ENCODE measurements at places on chromosomes 1 and 21.

GRCh38 chr1:8687039-8687438 lies 130.4 kb downstream of the RERE start:
- DNase-seq = no peak

DNA sequence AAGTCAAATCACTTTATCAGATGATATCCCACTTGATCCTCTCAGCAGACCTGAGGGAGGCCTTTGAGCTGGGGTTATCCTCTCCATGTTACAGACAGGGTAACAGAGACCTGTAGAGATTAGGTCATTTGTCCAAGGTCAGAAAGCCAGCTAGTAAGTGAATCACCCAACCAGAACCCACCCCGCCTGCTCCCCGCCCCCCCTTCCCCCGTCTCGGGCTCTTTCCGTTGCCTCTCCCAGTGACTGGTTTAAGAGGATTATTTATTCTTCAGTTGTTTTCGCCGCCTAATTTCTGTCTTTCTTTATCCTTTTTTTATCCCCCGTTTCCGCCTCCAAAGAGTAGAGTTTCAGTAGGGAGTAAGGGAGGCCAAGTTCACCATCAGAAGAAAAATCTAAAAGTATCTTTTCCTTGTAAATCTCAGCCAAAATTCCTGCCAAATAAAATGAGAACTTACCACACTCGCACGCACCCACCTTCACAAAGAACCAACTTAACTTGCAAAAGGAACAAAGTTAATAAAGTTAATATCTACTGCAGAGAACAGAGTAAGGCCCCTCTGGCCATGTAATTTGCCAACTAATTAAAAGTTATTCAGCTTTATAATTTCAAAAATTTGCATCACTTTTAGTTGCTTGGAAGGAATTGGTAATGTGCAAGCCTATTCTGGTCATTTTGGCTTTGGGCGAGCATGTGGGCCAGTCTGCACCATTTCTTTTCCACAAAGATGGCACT lies 76.8 kb upstream of the TRABD2B start:
- DNase-seq = no peak

DNA sequence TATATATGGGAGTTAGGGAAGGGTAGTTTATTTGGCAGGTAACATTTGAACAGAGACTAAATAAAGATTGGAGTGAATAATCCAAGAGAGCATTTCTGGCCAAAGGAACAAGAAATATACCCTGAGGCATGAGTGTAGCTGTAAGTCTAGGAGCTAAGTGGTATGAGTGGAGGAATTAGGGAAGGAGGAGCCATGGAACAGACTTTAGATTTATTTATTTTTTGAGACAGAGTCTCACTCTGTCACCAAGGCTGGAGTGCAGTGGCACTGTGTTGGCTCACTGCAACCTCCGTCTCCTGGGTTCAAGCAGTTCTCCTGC lies 18.4 kb downstream of the CAPZA1 start:
- no peak for DNase-seq

DNA sequence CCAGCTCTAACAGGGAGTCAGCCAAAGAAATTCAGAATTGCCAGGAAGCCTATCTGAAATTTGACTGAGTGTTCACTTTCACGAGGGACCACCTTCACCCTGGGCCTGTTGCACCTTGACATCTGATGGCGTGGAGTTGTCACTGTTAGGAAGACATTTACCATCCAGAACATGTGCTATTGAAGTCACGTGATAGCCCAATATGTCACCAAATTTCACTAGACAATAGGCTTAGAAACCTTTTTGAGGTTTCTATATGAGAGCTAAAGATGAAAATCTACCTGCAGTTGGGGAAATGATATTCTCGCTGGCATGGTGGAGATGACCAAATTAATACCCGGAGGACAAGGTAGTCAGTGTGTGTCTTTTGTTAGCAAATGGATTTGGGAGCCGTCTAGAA lies 102.7 kb downstream of the HUNK start:
- DNase-seq = no peak

- no peak for DNase-seq
Measured at GRCh38 chr1:18734461-18735223, 104.0 kb downstream of the PAX7 start.

- DNase-seq = no peak
Measured at GRCh38 chr1:18970762-18971161, 14.3 kb upstream of the IFFO2 start.

- no peak for DNase-seq
Measured at GRCh38 chr1:45032837-45033236, 20.8 kb downstream of the UROD start.

DNA sequence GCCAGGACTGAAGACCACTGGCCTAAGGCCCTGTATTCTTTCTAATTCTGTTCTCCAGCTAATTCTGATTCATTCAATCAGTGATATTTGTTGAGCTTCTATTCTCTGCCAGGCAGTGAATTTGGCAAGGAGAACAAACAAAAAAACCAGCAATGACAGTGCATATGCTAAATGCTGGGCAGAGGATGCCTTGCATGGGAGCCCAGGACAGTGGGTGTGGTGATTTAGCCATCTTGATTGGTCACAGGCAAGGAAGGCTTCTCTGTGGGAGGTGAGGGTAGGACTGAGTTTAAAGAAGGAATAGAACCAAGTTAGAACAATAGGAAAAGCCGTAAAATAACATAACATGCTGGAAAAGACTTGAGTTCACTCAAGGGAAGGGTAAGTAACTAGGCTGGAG lies 9.2 kb upstream of the CPT2 start:
- DNase-seq = no peak

GRCh38 chr1:212292250-212293105 lies 7.3 kb downstream of the PPP2R5A start:
- DNase-seq = peak; percentile 19

GRCh38 chr21:42330380-42331371 lies 15.5 kb upstream of the TFF3 start:
- peak; percentile 39 for DNase-seq

GRCh38 chr1:84089465-84089864 lies 54.6 kb upstream of the PRKACB start:
- no peak for DNase-seq

DNA sequence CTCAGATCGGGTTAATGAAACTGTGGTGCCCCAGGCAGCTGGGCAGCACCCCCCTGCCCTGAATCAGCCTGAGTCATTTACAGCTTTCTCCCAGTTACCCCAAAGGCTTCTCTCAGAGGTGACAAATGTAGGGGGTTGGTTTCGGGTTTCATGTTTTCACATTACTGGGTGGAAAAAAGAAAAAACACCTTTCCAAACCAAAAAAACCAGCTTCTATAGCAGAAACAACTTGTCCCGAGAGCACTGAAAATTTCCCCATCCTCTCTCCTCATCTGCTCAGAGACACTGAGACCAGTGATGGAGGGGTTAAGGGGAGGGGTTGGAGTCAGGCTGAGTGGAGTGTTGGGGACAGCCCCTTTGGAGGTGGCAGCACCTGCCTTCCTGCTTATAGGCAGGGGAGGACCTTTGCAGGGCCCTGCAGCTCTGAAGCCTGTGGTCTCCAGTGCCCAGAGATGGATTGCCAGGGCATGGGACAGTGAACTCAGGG lies 15.6 kb downstream of the UTP11 start:
- no peak for DNase-seq

- DNase-seq = no peak
Measured at GRCh38 chr1:26410706-26411623, at the start of gene LIN28A. Gene LIN28A, plus strand, starts transcription at chr1:26410817. Its CDS starts 75 bp downstream, at chr1:26410892.

GRCh38 chr1:202794051-202794740 lies 14.0 kb downstream of the KDM5B start:
- DNase-seq = no peak

- no peak for DNase-seq
Measured at GRCh38 chr21:37607081-37607480, 240.5 kb downstream of the DYRK1A start.

- no peak for DNase-seq
Measured at GRCh38 chr21:33560965-33561364, 18.1 kb downstream of the SON start.

- no peak for DNase-seq
Measured at GRCh38 chr1:46153228-46153627, 20.8 kb upstream of the PIK3R3 start.

- DNase-seq = no peak
Measured at GRCh38 chr1:2003541-2004131, at the start of gene CFAP74. Gene CFAP74, minus strand, starts transcription at chr1:2003786. Its CDS starts 12,830 bp downstream, at chr1:1990956.

GRCh38 chr1:59125676-59126320 lies 171.1 kb upstream of the FGGY start:
- DNase-seq = no peak

DNA sequence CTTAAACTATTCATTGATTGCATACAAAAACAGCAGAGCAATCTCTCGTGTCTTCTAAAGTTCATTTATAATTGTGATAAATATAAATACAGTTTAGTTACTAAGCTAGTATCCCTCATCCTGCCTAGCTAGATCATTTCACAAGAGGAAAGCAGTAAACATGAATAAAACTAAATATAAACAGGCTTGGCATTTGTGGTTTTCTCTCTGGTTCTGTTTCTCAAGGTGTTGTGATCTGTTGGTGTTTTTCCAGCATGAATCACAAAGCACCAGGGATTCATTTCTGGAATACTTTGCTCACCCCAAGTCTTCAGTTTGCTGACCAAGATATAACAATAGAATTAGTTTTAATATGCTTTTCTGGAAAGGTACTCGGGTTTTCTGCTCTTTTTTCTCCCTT lies 32.7 kb upstream of the GLIS1 start:
- no peak for DNase-seq

DNA sequence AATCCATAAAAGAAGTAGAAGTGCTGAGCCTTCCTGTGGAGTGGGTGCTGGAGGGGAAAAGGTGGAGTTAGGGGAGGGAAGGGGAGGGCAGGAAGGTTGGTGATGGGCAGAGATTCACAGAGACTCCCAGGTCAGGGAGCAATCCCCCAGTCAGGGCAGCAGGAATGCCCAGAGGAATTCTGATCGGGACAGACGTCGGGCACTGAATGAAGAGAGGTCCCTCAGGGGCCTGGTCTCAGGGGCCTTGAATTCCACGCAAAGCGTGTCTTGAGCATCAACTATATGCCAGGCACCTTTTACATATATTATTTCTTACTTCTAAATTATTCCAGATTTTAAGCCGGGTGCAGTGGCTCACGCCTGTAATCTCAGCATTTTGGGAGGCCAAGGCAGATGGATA lies 7.2 kb upstream of the PADI1 start:
- DNase-seq = no peak

DNA sequence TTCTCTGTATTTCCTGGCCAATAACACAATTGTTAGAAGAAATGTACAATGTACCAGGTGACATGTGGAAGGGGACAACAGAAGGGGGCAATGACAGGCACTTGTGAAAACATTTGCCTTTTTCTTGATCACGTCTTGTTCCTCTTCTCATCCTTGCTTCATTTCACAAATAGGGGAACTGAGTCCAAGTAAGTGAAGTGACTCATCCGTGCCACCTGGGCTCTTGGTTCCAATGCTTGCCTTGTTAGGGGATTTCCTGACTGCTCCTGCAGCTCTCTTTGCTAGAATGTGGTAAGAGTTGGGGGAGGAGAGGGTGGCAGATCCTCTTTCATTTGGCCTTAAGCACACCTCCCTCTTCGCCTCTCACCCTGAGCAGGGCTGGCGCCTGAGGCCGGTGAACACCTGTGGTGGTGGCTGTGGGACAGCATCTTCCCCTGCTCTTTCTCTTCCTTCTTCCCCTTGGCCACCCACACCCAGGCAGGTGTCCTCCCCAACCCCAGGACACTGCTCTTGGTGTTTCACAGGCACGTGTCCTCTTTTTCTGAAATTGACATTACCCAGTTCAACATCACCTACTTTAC lies 2.2 kb upstream of the RHEX start:
- DNase-seq = peak; percentile 94

GRCh38 chr1:19884312-19884711 lies 2.1 kb downstream of the OTUD3 start:
- DNase-seq = no peak

- no peak for DNase-seq
Measured at GRCh38 chr1:175499595-175500382, 243.6 kb downstream of the TNR start.

GRCh38 chr1:235632506-235633401 lies 16.8 kb downstream of the GNG4 start:
- DNase-seq = peak; percentile 84

DNA sequence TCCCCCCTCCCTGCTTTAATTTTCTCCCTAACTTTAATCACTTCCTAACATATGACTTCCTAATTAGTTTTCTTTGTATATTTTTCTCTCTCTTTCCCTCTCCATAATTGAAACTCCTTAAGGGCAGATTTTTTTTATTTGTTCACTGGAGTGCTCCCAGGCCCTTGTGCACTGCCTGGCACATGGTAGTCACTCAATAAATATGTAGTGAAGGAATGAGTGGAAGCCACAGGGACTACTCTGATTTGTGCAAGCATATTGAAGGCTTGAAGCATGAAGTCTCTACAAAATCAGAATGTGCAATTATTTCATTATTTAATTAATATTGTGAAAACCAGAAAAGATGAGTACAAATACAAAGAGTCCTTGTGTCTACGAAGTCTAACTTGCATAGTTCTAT lies 41.5 kb downstream of the SNX7 start:
- no peak for DNase-seq

- DNase-seq = peak; percentile 6
Measured at GRCh38 chr1:153922076-153922971, 448 bp downstream of the GATAD2B start.

- no peak for DNase-seq
Measured at GRCh38 chr1:245969283-245969682, 537.8 kb downstream of the SMYD3 start.

- no peak for DNase-seq
Measured at GRCh38 chr1:48688102-48688760, 88.5 kb downstream of the BEND5 start.

DNA sequence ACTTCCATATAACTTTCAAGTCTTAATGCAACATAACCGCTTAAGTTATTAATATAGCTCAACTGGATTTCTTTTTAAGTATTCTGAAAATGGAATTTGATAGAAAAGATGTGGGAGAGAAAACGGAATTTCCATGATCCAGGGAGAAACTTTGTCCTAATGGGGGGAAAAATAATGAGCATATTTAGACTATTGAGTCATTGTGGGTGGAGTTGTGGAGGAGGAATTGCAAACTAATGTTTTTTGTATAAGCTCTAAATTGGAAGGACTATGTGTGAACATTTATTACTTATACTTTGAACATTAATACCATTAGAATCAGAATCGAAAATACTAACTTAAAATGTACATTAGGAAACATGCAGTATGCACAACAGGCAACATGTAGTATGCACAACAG lies 159.9 kb upstream of the NEGR1 start:
- DNase-seq = no peak

GRCh38 chr1:177340601-177341067 lies 169.9 kb downstream of the BRINP2 start:
- DNase-seq = no peak

- no peak for DNase-seq
Measured at GRCh38 chr1:6023346-6023745, 22.3 kb upstream of the KCNAB2 start.
